ENCODE measurements at places on chromosomes 11 and 22. TPM values are rescaled to one million over a fixed set of nuclear protein-coding genes. Genes with fewer than 3 reads are reported as not detected.
A peak's percentile ranks its signal among the peaks of the same experiment; 100 is the strongest.

DNA sequence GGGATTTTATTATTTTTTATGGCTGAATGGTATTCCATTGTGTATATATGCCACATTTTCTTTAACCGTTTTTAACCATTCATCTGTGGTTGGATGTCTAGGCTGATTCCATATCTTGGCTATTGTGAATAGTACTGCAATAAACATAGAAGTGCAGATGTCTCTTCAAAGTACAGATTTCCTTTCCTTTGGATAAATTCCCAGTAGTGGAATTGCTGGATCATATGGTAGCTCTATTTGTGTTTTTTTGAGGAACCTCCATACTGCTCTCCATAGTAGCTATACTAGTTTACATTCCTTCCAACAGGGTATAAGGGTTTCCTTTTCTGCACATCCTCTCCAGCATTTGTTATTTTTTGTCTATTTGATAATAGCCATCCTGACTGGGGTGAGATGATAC lies 71.9 kb upstream of the SEZ6L start:
- ATAC-seq = no peak

DNA sequence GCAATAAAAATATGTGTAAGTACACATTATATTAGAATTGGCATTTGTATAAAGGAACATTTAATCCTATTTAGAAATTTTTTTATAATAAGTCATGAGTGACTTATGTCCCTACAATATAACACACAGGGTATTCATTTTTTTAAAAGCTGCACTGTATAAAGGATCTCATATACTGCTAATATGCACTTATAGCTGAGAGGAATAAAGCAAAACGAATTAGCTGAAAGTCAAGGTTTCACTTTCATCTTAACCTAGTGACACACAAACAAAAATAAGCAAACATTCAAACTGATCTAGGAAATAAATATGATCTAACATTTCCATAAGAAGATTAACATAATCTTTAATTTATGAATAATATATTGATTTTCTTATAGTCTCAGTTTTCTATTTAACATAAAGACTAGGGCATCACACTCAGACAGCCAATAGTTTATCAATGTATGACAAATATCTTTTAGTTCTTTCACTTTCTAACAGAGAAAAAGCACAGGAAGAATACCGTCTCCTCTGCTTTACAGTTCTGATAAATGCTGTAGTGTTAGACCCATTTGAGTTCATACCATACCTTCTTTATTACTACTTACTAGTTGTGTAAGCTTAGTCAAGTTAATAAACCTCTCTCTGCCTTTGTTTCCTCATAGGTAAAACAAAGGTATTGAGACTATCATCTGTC lies 42.9 kb downstream of the DCDC1 start:
- ATAC-seq = no peak

Gene MS4A15
- total RNA-seq = not detected

DNA sequence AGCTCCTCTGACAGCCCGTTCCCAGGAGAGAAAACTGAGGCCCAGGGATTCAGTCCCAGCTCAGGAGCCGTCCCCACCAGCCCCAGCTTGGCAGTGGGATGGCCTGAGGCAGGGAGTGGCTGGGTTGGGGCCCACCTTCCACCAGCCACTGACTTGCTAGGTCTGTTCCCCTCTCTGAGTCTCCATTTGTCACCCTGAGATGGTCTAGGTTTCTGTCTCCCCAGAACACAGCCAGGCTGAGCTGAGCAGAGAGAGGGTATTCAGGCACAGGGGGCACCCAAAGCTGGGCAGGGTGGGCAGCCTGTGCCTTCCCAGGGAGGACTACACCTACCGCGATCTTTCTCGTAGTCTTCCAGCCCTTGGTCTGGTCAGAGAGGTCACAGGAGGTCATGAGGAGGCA lies 95.7 kb downstream of the PDE2A start:
- ATAC-seq = no peak

- ATAC-seq = no peak
Observed at GRCh38 chr11:132206993-132207392, 836.6 kb downstream of the NTM start.

Gene MIAT
- total RNA-seq = 1.1 TPM

DNA sequence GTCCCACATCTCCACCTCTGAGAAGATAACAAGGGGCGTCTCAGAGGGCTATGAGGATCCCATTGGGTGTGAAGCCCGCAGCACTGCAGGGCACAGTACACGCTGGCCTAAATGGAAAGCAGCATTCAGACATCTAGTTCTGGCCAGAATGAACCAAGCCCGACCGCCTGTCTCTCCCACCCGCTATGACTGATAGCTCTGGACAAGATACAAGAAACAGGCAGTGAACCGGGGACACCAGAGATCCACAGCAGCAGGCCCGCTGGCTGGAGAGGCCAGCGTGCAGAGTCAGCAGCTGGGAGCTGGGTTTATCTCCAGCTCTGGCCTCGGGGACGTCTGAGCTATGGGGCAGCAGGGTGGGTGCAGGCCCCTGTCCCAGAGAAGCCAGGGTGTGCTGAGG lies 9.6 kb downstream of the CERK start:
- ATAC-seq = no peak

DNA sequence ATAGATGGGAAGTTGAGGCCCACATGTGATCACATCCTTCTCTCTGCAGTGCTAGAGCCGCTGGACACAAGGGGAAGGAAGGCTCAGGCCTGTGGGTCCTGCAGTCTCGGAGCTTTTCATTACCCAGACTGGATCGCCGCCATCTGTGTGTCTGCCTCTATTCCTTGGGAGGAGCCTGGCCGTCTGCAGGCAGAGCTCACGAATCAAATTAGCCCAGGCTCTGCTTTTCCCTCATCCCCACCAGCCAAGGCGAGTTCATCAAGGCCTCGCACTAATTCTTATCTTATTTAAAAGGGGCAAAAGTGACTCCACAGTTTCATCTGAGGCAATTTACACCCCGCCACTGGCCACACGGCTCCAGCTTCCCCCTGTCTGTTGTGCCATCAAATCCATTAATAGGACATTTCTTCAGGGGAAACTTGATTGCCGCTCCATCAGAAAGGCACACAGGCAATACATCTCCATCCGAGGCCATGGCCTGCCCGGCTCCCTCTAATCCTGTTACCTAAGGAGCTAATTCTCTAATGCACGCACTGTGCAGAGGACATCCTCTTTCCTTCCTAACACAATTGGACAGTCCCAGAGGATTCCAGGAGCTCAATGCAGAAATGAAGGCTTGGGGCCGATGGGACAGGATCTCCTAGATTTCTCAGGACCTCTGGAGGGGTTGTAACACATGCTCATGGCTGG lies 3.3 kb upstream of the HTR3A start:
- ATAC-seq = no peak

DNA sequence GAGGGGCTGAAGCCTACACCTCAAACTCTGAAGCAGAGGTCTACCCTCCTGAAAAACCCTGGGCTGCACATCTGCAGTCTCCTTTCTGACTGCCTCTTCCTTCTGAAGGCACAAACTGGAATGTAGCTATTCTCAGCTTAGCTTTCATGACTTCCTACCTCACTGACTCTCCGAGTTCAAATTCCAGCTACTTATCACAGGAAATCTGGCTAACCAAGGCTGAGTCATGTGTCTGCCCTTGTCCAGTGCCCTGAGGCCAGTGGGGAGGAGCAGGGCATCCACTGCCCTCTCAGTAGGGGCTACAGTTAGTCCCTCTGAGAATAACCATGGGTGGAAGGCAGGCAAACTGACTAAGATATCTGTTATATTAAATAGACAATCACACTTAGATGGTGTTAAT lies 29.2 kb downstream of the PDGFD start:
- no peak for ATAC-seq

DNA sequence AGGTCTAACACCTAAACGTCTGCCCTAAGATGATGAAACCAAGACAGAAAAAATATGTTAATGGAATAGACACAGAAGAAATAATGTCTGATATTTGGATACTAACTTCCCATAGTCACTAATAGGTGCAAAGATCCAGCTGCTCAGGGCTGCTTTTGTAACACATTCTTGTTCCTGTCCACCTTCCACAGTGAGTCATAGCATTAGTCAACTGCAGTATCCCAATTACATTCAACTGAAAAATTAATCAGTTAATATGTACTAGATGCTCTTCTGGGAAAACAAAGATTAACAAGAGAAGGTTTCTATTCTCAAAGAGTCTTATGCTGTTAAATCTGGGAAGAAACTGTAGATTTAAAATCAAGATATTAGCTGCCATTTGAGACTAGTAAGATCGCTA lies 47.6 kb downstream of the HEPHL1 start:
- peak; percentile 46 for ATAC-seq

DNA sequence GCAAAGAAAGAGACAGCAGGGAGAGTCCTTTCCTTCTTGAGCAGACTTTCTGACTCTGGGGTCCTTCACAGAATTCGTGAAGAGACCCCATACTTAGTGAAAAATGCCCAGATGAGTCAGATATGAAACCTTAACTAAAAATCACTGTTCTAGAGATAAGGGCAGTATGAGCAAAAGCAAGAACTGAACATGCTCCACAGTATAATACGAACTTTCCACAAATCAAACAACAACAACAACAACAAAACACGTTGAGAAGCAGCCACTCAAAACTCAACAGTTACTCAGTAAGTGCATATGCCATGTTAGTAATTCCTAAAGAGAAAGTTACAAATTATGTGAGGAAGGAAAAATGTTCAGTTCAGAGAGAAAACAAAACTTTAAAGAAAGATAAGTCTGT lies 44.3 kb downstream of the PITPNB start:
- no peak for ATAC-seq

DNA sequence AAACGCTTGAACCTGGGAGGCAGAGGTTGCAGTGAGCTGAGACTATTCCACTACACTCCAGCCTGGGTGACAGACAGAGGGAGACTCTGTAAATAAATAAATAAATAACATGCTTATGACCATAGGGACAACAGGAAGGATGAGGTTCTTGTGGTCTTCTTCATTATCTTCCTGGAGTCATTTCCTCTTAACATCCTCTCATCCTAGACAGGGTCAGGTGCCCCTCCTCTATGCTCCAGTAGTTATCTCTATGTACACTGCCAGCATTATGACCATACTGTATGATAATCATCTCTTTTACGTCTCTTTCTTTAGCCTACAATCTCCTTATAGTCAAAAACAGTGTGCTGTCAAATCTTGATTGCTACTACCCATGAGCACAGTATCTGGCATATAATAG lies 17.7 kb downstream of the RAB30 start:
- ATAC-seq = no peak

DNA sequence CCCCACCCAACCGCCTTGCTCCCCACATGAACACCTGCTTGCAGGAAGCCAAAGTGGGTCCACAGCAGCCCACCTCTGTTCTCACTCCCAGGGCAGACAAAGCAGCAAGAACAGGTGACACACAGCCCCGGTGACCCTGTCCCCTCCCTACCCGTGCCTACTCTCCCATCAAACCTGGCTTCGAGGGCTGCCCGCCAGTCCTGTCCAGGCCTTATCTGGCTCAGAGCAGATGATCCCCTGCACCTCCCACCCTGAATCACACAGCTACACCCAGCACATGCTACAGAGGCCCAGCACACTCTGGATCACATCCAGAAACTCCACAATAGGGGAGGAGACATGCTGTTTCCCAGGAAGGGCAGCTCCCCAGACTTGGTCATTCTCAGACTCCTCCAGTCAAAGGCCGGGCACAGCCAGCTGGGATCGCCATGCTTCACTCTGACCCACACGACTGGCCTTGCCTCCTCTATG lies 6.2 kb upstream of the RGL4 start:
- no peak for ATAC-seq

DNA sequence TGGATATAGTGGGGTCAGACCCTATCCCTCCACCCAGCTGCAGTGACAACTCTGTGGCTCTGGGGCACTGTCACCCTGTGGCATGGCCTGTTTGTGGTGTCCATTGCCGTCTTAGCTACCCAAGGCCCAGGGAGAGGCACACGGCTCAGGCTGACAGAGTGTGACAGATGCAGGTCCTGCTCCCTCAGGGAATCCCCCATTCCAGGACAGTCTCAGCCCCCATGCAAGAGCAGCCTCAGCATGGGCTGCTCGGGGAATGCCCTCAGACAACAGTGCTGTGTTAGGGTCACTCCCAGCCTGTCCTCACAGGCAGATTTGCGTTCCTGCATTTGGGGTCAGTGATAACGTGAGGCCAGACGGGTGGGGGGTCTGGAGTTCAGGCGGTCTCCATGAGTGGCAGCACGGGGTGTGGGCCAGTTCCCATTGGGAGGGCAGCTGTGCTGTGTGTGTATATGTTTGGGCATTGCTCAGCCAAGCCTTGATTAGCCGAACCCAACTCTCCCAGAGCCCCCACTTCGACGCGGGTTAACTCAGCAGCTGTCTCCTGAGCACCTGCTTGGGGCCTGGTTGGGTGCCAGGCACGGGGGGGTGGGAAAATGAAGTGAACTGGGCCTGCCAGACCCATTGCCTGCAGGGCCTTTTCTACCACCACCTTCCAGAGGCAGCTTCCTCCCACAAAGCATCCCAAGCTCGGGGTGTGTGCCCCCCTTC lies 5.3 kb upstream of the KCNQ1OT1 start:
- no peak for ATAC-seq

- no peak for ATAC-seq
Observed at GRCh38 chr11:10477690-10478046, 22.6 kb downstream of the AMPD3 start.

GRCh38 chr11:36722421-36722820 lies 124.4 kb upstream of the RAG2 start:
- no peak for ATAC-seq

Gene USP28
- total RNA-seq = 15.3 TPM

Gene RTN4R
- 3.9 TPM for total RNA-seq

DNA sequence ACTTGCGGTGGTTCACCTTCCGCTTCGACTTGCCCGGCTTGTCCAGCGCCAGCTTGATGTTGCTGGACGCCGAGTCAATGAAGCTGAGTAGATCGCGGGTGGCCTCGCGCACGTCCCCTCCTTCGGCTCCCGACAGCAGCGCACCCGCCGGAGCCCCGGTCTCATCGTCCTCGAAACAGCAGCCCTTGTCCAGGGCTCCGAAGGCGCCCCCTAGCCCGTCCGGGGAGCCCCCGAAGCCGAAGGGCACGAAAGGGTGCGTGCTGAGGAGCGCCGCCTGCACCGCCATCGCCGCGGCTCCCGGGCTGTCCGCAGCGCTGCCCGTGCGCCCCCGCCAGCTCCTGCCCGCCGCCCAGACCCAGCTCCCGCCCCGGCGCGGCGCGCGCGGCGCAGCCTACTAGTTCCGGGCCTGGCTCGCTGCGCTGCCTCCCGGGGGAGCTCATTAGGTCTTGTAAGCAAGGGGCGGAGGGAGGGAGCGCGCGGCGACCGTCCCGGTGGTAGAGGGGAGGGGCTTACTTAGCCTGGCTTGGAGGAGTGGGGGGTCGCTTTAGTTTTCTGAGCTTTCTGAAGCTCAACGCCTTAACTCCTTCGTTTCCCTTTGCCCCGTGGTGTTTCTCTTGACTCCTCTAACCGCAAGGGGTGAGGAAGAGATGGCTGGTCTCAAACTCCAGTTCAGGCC lies at the start of gene FAM181B:
Gene FAM181B, minus strand, starts transcription at position 421 of the 676 bp plus-strand sequence. Its CDS starts 135 bp downstream, at position 286.
- peak; percentile 53 for ATAC-seq

DNA sequence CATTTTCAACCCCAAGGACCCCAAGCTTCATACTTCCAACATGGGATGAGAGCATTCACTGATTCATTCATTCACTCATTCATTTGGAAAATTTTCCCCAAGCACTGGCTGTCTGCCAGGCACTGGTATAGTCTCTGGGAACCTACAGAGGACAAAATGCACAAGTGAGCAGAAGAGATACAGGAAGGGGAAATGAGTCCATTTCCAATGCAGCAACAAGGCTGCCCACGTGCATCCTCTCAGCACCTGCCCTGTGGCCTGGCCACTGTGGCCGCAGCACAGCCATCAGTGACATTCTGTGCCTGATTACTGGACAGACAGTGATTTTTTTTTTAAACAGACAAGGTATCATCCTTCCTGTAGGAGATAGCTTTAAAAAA lies 96.0 kb upstream of the PITPNB start:
- ATAC-seq = no peak

All from esophagus mucosa (tissue), 1 donor.